Stimulated activated CD8-positive, alpha-beta memory T cell treated with anti-CD3 and anti-CD28 coated beads, Interleukin-4, amount 100 ng/mL, for 1 hour (primary cell): ENCODE measurements at places on chromosomes 2 and 18.

- DNase-seq = no peak
Observed at GRCh38 chr2:216562696-216563435, 64.2 kb downstream of the RPL37A start.

- DNase-seq = no peak
Observed at GRCh38 chr2:157620956-157621355, 7.7 kb downstream of the ACVR1C start.

- DNase-seq = no peak
Observed at GRCh38 chr2:54456362-54456611, 160 bp downstream of the SPTBN1 start.

GRCh38 chr2:146312899-146313298 is 1531.9 kb upstream of the ACVR2A start:
- DNase-seq = no peak

DNA sequence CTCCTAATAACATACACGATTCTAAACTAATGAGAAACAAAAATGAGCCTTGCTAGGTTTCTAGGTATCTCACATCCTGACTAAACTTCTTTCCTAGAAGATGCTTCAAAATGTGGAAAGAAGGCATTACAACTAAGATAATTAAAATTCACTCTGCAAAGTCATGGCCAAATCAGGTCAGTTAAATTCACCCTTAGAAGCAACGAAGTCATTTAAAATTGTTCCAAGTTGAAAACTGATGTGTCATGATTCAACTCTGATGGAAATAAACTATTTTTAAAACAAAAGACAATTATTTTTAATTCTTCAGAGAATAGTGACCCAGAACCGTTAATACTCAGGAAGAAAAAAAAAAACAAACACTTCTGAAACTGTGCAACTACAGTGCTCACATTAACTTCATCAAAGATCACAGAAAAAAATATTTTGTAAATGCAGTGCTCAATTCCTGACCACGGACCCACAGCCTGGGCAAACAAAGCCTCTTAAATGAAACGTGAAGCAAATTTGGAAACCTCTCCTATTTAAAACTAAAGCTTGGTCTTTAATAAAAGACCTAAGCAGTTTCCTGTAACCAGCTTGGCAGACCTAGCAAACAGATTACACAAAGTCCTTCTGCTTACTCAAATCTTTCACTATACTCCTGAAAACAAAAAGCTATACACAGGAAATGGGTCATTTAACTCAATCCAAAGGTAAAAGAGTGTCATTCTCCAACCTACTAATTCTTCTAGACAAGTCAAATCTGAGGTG is 39.0 kb downstream of the CHN1 start:
- DNase-seq = no peak

DNA sequence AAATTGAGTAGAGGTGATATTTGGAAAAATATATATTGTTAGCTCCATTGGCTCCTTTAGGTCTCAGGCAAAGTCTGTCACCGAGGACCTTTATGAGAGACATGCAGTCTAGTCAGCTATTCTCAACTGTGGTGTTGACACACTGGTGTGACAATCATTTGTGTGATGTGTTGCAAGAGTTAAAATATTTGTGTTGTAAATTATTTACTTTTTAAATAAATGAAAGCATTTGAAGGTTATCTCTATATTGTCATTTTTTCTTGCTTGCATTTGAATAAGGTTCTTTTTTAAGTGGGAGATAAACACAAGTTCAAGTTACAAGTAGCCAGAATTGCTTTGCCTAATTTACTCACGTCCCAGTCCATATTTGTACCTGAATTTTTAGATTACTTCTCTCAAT is 4.3 kb downstream of the REL start:
- no peak for DNase-seq

DNA sequence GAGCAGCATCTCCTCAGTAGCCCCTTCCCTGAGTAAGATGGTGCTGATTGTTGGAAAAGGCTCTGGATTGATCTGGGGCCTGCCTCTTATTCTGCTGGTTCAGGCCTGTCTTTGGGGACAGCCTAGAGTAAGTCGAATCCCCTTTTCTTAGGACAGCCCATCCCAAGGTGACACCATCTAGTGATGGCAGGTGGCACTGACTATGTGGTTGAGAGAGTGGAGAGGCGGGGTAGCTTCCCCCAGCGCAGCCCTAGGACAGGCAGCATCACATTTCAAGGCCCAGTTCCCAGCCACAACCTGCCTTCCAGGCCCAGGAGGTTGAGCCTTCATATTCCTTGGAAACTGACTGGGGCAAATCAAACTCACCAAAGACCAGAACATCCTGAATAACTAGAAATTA is 69.1 kb upstream of the B3GNT7 start:
- DNase-seq = no peak

- no peak for DNase-seq
Observed at GRCh38 chr18:13892098-13892497, 23.2 kb downstream of the MC2R start.

DNA sequence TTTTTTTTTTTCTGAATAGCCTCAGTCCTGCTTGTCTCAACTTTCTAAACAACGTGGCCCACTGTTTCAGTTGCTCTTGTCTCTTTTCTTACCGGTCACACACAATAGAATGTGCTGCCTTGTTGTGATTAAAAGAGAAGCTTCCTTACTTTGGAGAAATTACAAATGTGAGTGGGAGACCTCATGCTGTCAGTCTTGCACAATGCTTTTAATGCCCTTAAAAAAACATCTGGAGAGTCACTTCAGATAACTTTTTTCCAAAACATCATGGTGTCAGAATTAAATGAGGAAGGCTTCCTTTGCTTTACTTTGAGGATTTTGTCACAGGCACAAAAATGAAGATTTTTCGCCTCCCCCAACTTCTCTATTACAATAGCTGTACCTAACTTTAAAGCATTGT is 37.7 kb downstream of the LHCGR start:
- DNase-seq = no peak
